ENCODE measurements at places on chromosomes 2 and 18.
A peak's percentile ranks its signal among the peaks of the same experiment; 100 is the strongest.

- DNase-seq: no peak
Observed at GRCh38 chr2:71856773-71857525, 290.7 kb downstream of the CYP26B1 start.

GRCh38 chr2:35415282-35415681 is 940.3 kb upstream of the CRIM1 start:
- no peak for DNase-seq

GRCh38 chr18:4631239-4631638 is 176.1 kb upstream of the DLGAP1 start:
- DNase-seq: no peak

- no peak for DNase-seq
Observed at GRCh38 chr2:169351725-169352124, 10.6 kb downstream of the LRP2 start.

DNA sequence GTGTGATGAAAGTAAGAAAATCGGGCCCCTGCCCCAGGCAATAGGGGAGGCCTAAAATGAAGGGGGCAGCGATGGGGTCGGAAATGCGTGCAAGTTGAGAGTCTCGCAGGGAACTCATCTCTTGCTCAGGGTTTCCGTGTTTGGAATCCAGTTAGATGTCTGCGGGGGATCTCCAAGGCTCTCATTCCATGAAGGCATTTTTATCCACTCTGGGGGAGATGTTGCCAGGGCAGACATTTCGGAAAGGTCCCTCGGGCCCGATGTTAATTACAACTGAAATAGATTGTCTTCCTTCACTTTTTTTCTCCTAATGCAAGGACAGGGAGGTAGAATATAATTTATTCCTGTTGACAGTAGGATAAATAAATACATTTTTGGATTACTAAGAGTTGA is 12.8 kb upstream of the SKOR2 start:
- no peak for DNase-seq

DNA sequence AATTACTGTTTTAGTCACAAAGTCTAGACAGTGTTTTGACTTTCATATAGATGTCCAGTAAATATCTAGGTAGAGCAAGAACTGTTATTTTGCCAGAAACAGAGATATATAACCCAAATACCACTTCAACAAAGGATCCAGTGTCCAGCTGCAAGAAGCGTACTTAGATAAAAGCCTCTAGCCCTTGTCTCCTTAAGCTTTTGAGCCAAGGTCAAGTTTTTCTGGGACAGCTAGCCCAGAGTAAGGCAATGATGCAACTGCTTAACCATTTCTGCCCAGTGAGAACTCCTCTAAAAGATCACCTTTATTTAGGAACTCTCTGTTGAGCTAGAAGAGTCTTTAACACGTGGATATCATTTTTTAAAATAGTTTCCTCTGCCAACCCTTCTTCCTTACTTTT is 1424.9 kb upstream of the NXPH2 start:
- no peak for DNase-seq

GRCh38 chr2:231212329-231212845 is 14.0 kb downstream of the ARMC9 start:
- no peak for DNase-seq

- DNase-seq: no peak
Observed at GRCh38 chr18:57648414-57648813, 26.8 kb upstream of the NARS1 start.

DNA sequence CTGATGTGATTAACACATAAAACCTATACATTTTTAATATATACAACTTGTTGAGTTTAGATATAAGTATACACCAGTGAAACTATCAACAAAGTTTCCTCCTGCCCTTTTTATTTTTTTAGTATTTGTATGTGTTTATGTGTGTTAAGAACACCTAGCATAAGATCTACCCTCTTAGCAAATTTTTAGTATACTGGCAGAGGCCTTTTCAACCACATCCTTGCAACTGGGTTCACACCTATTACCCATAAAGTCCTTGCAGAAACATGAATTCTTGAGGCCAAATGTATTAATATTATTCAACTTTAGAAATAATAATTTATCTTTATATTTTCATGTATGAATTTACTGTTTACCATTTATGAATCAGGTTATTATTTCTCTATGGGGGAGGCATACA is 119.7 kb upstream of the CRIM1 start:
- DNase-seq: no peak

DNA sequence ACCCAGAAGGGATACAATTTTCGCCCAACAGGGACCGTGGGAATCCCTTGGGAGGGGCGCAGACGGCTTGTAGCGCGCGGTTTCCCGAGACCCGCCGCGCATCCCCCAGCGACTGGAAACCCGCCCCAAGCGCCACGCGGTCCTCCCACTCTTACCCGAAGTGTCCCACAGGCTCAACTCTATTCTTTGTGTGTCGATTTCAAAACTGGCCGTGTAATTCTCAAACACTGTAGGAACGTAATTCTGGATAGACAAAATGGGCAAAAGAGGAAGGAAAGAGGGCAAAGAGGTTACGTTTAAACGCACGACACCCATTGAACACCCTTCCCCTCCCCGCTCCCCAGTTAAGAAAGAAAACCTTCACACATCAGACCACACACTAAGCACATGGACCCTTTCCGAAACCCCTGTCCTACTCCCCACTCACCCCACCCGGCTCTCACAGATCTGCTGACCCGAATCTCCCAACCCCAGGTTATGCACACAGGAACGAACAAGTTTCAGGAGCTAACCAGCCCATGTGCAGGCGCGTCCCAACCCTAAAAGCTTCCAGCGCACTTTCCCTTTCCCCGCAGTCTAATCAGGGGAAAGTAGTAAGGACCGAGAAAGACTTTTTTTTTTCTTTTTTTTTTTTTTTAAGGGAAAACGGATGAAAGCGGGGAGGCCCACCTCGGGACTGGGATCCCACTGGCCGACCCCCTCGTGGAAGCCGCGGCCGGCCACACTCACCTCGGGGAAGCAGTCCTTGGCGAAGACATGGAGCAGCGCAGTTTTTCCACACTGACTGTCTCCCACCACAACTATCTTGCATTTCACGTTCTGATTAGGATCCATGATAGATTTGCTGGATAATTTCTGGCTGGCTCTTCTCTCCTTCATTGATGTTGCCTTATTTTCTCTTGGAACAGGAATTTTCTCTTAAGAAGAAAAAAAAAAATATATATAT is 655 bp downstream of the RND3 start:
- DNase-seq: no peak

GRCh38 chr2:222672068-222672401 is 577 bp downstream of the MOGAT1 start:
- no peak for DNase-seq

- DNase-seq: no peak
Observed at GRCh38 chr2:237471438-237472186, 15.4 kb upstream of the MLPH start.

DNA sequence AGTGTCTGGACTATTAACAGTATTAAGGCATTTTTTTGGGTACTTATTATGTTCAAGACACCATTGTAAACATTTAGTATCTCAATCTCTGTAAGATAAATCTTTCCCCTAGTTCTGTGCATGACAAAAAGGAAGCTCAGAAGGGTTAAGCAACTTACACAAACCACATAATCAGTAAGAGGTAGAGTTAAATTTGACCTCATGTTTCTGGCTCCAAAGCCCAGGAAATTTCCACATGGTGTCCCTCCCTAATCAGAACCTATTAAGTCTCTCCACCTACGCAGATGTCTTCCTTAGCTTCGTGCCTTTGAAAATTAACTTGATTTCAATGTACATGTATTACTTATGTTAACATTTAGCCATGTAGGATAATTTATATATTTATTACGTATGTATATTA is 2.0 kb downstream of the MFSD6 start:
- DNase-seq: no peak

- DNase-seq: peak; percentile 20
Observed at GRCh38 chr18:74248595-74248994, 43.2 kb downstream of the CYB5A start.

- DNase-seq: no peak
Observed at GRCh38 chr2:20633001-20633400, 17.9 kb downstream of the HS1BP3 start.

GRCh38 chr2:238505119-238505891 is 78.6 kb downstream of the ASB1 start:
- no peak for DNase-seq

GRCh38 chr2:105645031-105645937 is 99.4 kb upstream of the NCK2 start:
- DNase-seq: no peak

GRCh38 chr2:84958135-84959059 is 12.6 kb upstream of the KCMF1 start:
- no peak for DNase-seq

DNA sequence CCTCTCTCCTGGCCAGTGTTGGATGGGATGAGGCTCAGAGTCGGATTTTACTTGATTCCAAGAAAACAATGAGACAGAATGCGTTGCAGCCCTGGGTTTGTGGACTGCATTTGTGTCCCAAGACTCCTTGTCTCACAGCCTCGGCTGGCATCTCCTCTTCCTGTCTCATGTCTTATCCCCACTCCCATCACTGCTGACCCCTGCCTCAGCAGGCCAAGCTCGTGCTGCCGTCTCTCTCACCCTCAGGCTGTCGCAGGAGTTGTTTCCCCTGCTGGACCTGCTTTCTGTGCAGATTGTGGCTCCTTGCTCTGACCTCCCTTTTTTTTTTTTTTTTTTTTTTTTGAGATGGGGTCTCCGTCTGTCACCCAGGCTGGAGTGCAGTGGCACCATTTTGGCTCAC is 70.2 kb upstream of the RALBP1 start:
- DNase-seq: no peak

- DNase-seq: no peak
Observed at GRCh38 chr2:41728788-41729338, 319.0 kb upstream of the PKDCC start.

DNA sequence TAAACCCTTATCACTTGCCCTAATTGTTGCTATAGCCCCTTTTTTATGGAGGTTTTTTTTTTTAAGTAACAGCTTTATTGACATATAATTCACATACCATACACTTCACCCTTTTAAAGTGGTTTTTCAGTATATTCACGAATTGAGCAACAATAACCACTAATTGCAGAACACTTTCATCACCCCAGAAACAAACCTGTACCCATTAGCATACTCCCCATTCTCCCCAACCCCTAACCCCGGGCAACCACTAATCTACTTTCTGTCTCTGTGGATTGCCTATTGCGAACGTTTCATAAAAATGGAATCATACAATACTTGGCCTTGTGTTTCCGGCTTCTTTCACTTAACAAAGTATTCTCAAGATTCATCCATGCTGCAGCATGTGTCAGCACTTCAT is 213.6 kb downstream of the ATAD2B start:
- DNase-seq: no peak

DNA sequence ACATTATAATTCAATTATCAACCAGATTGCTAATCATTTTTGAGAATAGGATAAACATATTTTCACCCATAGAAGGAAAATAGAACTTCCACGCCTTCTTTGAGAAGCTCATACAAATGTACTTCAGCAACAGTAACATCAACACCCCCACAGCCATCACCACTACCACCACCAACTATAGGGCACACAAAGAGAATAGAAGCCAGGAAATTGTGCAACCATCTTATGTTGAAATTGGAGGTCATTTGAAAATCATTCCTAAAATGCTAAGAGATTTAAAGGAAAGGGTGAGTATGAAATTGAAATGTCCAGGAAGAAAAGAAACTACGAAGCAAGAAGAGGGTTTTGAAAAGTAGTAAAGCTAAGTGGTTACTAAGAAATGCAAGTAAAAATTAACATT is 563.4 kb downstream of the ZNF804A start:
- DNase-seq: no peak

DNA sequence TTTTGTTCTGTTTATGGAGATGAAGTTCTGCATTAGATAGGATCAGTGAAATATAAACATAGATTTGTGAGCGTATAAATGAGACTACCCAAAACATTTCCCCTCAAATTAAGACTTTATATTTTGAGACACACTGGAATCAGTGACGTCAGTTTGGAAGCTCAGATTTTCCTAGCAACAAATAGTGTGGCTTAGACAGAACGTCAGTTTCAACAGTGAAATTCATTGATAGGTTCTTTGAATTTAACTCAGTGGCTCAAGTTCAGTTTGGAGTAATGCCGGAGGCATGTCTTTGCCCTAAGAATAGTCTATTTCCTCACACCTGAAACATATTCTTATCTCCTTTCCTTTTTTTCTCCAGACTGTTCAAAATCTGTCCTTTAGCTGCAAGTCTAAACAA is 113.6 kb upstream of the ARHGAP15 start:
- no peak for DNase-seq

DNA sequence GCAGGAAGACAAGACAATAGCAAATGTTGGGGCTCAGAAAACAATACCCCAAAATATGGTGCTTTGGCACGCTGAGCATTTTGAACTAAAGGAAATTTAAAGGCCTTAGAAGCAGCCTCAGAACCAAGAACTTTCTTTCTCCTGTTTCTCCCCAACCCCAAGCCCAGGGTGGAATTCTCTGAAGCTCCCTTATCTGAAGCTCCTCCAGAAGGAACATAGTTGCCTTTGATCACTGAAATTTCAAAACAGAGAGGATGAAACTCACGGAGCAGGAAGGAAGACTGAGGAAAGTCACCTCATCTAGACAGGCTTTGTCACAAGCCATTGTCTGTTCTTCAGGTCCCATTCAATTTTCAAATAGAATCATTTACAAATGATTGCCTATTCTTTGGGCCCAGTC is 15.5 kb upstream of the BMPR2 start:
- DNase-seq: no peak

GRCh38 chr2:175064797-175065196 is 59.6 kb upstream of the CHN1 start:
- no peak for DNase-seq

GRCh38 chr18:73952296-73952946 is 195.2 kb downstream of the FBXO15 start:
- no peak for DNase-seq

GRCh38 chr2:214876815-214877214 is 67.3 kb upstream of the BARD1 start:
- no peak for DNase-seq

DNA sequence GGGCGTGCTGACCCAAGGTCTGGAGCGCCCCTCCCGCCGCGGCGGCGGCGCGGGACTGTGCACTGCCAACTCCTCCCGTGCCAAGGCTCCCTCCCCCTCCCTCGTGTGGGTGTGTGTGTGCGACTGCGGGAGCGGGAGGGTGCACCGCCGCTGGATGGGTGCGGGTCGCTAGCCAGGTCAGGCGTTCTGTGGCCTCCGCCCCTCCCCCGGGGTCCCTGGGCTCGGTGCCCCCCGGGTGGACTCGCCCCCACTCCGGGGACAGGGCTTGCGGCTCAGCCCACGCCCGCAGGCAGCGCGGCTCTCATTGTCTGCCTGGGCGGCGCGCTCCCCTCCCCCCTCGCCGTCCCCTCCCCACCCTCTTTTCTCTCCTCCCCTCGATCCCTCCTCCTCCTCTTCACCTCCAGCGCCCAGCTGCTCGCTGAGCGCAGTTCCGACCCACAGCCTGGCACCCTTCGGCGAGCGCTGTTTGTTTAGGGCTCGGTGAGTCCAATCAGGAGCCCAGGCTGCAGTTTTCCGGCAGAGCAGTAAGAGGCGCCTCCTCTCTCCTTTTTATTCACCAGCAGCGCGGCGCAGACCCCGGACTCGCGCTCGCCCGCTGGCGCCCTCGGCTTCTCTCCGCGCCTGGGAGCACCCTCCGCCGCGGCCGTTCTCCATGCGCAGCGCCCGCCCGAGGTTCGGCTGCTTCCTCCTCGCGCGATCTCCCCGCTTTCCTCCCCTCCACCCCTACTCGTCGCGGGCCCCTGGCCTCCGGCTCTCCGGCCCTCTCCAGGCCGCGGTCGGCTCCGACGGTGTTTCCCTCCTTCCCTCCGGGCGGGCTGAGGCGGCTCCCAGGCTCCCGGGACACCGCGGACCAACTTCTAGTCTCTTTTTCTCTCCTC is at the start of gene GATA6:
Gene GATA6 (plus strand): TSS at position 579 of the 878 bp plus-strand sequence. CDS start 1,556 bp downstream, outside the sequence.
- DNase-seq: no peak
